ENCODE measurements at places on chromosomes 5 and 9.

GRCh38 chr5:92749943-92750342, 831.1 kb downstream of the NR2F1-AS1 start:
- DNase-seq, result no peak

GRCh38 chr5:119742311-119742710, 113.0 kb downstream of the FAM170A start:
- DNase-seq, result no peak

DNA sequence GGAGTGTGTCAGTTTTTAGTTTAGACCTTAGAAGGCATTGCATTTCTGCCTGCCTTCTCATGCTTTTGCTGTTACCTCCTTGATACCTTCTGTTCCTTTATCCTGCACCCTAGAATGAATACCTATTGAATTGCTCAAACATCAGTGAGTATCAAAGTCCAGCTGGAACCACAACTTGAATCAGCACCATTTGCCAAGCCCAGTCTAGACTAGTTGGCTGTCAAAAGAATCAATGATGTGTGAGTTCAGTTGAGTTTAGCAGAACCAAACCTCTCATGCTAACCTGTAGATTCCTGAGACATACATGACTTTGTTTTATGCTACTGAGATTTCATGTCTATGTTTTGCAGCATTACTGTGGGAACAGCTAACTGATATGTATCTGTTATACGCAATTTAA, 116.6 kb downstream of the FAM170A start:
- DNase-seq, result no peak

GRCh38 chr5:61277190-61277589, 54.9 kb upstream of the ZSWIM6 start:
- no peak for DNase-seq

GRCh38 chr9:85647571-85647970, 94.2 kb downstream of the AGTPBP1 start:
- DNase-seq, result peak; percentile 6

- peak; percentile 33 for DNase-seq
Measured at GRCh38 chr5:94793816-94794198, 175.3 kb downstream of the SLF1 start.

DNA sequence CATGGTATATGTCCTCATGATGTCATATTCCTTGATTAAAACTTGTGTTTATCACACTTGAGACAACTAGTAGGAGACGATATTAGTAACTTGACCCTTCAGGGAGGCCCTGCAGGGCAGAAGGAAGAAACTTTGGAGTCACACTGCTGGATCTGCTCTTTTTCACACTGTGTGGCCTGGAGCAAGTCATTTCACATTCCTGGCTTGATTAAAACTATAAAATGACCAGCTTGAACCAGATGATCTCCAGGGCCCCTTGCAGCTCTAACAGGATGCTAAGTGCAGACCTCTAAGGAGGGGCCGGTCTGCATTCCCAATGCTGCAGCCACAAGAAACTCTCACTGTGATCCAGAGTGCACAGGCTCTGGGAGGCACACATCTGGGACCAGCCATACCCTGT, 146.4 kb upstream of the ZNF366 start:
- no peak for DNase-seq

DNA sequence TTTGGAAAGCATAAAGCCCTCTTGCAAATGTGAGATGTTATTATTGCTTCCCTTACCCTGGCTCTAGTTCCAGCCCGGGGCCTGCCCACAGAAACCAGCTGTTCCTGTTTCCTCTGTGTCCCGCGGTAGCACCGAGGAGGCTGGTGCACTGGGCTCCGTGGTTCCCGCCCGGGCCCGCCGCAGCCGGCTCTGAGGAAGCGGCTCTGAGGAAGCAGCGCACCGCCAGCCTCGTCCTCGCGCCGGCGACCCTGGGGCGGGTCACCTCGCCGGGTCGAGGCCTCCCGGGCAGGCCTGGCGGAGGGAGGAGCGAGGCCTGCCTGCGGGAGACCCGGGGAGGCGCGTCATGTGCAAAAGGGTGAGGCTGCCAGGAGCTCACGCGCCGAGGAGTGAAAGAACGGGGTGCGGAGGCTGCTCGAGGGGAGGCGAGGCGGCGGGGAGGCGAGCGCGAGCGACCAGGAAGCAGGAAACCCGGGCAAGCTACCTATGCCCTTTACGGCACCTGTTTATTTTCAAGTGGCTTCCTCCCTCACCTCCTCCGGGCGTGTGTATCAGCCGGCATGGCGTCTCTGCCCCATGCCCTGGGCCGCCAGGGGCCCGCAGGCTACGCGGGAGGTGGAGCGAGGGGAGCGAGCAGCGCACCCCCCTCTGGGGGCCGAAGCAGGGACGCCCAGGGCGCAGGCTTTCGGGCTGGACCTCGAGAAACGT, 61.3 kb upstream of the MEGF10 start:
- peak; percentile 77 for DNase-seq

DNA sequence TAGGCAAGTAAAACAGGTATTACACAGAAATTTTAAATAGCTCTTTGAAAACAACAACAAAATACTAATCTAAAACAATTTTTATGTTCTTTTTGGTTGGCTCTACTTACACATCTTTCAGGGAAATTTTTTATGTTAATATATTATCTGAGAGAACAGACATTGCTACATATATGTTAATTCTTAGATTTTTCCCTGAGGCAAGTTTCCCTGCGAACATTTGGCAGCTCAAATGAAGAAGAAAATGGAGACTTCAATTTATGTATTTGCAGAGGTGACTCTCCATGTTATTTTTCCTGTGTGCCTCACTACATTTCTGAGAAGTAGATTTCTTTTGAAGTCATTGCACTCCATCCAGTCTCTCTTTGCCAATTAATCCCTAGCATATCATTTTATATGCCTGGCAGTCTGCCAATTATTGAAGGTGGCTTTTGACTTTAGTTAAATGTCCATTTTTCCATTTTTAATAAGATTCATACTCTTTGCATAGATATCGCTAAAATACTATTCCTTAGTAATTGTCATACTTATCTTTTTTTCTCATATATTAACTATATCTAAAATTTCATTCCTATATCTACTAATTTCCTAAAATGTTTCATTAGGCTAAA, 908.2 kb upstream of the CDH10 start:
- no peak for DNase-seq

- DNase-seq, result peak; percentile 83
Measured at GRCh38 chr9:88747768-88748167, 212.8 kb downstream of the NXNL2 start.

DNA sequence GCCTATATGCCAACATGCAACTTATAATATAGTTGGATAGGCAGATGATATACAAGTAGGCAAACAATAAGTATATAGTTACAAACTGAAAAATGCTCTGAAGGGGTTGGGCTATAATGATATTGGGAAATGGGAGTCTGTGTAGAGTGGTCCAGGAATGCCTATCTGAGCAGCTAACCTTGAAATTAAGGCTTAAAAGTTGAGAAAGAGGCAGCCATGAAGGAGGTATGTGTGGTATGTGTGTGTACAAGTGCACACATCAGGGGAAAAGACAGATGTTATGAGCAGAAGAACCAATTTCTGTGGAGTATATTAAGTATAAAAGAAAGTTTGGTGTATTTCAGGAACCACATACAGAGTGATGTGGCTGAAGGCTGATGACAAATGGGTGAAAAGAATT, 154.9 kb upstream of the PAPPA start:
- DNase-seq, result no peak

DNA sequence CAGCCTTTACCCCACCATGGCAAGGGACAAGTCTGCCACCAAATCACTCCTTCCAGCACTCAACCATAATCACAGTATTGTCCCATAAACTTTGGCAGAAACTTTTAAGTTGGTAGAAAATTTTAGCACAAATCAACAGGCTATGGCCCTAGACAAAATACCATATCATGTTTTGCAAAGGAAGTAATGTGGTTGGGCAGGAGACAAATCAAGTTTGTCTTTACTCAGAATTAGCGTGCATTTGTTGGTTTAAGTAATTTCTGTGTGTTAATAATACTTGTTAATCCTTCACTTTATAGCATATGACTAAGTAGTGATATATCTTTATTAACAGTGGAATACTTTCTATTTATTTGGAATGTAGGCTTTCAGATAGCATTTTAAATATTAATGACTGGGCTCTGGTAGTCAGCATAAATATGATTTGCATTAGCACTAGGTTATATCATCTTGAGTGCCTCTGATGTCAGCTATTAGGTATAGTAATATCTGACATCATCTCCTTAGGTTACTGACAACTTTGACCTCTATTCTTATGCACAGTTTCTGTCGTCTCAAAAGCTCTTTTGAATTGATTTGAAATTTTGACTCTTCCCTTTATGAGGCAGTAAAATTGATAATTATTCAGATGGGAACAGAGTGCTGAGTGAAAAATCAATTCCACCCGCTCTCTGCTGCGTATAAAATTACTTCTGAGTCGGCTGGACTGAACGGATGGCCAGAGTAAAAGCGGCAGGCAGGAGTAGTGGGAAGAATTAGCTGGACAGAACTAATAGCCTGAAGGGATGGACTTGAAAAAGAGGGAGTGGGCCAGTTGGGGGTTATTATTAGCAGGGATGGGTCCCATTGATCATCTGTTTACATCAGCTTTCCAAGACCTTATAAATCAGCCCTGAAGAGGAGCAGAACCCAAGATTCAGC, 40.1 kb upstream of the TLX3 start:
- DNase-seq, result no peak

DNA sequence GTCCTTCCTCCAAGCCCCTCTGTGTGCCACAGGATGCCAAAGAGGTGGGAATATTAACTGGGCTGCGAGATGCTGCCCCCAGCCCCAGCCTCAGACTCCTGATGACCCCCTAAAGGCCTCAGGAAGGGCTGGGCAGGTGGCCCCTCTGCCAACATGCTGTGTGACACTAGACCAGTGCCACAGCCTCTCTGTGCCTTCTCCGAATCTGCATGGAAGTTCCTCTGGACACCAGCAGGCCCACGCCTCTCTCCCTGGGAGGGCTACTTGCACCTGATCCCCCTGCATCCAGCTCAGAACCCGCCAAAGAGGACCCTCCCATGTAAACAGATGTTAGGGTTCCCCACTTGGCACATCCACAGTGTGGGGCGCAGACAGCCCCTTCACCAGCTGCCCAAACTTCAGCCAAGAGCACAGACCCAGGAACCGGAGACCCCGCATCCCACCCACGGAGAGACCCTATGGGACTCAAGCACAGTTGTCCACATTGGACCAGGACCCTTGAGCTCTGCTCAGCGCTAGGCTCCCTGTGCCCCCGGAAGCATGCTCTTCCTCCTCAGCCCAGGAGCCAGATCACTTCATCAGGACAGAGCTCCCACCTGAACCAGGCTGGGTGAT, 91.6 kb upstream of the LMX1B start:
- no peak for DNase-seq

- no peak for DNase-seq
Measured at GRCh38 chr9:82443312-82443711, 454.7 kb downstream of the SPATA31D1 start.

DNA sequence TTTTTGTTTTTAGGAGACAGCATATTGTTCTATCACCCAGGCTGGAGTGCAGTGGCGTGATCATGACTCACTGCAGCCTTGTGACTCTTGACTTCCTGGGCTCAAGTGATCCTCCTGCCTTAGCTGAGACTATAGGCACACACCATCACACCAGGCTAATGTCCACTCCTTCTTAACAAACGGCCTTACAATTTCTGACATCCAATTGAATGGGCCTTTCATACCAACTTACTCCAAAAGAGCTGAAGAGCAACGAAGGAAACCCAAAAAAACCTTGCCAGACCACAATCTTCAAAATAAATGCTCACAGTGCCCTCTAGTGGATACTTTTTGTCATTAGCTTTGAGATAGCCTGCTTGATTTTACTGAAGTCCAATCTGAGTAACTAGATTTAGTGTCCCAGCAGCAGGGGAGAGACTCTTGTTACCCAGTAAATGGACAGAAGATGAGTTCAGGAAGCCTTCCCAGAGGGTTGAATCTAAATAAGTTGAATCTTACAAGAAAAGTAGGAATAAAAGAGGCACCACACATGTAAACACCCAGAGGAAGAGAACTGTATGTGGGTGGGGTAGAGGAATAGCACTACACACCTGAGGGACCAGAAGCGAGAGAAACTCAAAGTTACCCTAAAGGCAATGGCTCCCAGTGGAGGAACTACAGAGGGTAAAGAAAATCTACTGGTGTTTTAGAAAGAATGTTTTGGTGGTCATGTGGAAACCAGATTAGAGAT, 9.3 kb downstream of the ZNF622 start:
- peak; percentile 88 for DNase-seq

GRCh38 chr9:112856843-112857242, 33.8 kb downstream of the SLC46A2 start:
- no peak for DNase-seq

GRCh38 chr5:34831303-34831702, 7.7 kb upstream of the TTC23L start:
- DNase-seq, result no peak

DNA sequence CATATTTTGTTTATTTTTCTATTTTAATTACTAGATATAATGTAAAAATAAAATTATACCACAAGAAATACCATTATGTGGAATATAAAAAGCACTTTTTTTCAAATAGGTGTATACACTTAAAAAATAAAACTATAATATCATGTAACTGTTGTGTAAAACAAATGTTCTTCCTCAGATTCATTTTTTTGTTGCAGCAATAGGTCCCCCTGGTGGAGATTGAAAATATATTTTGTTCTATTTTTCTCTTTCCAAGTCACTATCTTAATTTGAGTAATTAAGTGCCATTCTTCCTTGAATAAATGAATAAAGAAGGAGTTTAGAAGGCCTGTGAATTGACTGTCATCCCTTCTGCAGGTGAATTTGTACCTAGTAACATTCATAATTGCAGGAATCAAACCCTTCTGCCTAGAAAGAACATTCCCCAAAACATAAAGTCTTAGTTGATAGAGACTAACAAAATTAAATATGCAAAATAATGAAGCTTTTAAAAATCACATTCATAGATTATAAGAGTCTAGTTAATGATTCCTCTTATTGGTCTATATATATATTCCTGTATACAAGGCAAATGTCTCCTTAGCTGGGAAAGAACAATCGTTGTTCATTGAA, 23.4 kb downstream of the CETN3 start:
- DNase-seq, result peak; percentile 62

- DNase-seq, result peak; percentile 63
Measured at GRCh38 chr5:52709167-52709925, 78.4 kb upstream of the ITGA1 start.

DNA sequence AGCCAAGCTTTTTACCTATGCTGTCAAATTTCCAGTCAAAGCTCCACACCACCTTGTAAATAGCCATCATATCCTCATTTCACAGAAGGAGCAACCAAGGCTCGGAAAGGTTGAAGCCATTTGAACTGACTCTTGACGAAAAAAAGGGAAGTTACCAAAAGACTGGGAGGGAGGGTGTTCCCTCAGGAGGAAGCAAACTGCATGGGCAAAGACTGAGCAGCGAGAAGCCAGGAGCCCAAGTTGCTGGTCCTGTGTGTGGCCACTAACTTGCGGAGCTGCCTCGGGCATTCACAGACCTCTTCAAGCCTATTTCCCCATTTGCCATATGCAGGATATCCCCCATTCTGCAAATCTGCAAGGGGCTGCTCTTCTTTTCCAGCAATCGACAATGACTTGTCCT, 37.4 kb downstream of the TTLL11 start:
- DNase-seq, result peak; percentile 63

DNA sequence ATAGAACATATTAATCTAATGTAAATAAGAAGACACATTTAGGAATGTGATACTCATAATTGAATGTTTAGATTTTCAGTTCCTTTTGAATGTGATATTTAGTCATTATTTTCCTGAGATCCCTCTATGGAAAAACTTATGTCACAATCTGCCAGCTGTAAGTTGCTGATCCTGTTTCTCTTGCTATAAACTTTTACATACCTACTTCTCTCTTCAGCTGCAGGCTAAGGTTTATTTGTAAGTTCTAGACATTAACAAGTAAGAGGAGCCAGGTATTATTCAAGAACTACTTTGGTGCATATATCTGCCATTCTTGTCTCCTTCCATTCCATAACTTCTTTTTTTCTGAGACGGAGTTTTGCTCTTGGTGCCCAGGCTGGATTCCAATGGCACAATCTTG, 462.4 kb downstream of the PRR16 start:
- no peak for DNase-seq

All from hematopoietic multipotent progenitor cell treated with erythropoietin and hydrocortisone succinate and interleukin-3 and kit ligand, for 4 days (in vitro differentiated cells).